SJSA1 (cell line): ENCODE measurements at places on chromosomes 3 and 15.

DNA sequence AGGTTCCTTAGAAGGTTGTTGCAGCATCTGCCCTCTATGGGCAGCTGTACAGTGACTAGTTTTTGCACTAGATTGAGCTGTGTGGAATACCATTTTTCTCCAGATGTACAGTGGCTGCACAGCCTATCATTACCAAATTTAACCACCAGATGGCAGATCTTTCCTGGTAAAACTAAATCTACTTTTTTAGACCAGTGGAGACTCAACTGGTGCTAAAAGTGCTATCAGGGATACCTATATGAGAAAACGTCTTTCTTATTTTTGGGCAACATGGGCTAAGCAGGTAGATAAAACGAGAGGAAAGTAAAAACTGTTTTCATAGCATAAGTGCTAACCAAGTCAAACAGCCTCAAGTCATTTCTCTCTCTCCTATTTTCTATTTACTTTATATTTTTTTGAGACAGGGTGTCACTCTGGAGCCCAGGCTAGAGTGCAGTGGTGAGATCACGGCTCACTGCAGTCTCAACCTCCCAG is 21.2 kb downstream of the IGSF10 start:
- DNase-seq = no peak

DNA sequence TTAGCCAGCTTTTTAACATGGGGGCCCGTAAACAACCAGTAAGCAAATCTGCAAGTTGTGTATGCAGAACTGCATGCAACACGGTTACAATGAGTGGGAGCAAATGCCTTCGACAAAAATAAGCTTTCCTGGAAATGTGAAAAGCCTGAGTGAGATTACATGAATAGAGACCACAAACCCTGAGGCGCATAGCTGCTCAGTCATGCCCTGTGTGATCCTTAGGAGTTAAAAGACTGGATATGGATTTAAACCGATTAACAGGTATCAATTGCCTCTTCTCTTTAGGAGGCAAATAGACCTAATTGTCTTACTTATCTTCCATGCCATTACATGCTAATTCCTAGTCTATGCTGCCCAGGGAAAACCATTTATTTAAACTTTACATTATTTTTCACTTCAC is 810.3 kb downstream of the ROBO1 start:
- DNase-seq = no peak

- peak; percentile 27 for DNase-seq
Measured at GRCh38 chr15:60751985-60752952, 273.3 kb upstream of the ICE2 start.

- DNase-seq = no peak
Measured at GRCh38 chr3:179961703-179962078, 75.0 kb downstream of the PEX5L start.

GRCh38 chr3:148518520-148518919 is 179.2 kb upstream of the AGTR1 start:
- DNase-seq = no peak

DNA sequence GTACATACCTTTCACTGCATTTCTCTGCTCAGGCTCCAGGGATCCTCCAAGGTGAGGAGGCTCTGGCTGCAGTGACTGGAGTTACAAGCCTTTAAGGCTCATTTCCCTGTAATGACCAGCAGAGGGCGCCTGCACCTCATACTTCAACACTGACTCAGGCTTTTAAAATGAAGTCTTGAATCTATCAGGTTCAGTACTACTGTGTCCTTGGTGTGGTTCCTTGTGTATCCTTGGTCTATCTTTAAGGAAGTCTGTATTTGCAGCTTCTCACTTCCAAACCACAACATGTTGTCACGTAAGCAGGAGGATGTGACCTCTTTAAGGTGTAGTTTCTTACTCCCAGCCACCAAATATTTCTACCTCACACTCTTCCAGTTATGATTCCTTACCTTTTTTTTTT is 122.5 kb upstream of the ZBED2 start:
- peak; percentile 59 for DNase-seq

GRCh38 chr3:169966951-169967915 is 626 bp downstream of the SEC62 start:
- peak; percentile 52 for DNase-seq

DNA sequence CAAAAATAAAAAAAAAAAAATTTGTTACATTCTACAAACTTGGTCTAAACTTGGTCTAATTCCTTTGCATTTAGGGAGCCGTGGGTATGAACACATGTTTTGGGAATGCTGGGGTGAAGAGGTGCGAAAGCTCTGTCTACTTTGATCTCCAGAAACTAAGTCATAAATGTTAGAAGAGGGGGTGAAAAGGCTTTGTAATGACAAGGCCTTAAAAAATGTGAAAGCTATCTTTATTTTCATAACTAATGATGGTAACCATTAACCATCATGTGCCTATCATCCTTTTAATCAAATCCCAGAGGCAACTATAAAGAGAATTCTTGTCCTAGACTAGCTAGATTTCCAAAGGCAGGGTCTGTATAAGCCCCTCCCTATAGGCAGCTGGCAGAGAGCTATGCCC is 60.9 kb downstream of the PRICKLE2 start:
- no peak for DNase-seq

- DNase-seq = no peak
Measured at GRCh38 chr3:14706096-14706495, 31.2 kb downstream of the C3orf20 start.

GRCh38 chr15:81776976-81777375 is 268.8 kb downstream of the MEX3B start:
- no peak for DNase-seq
